Activated CD4-positive, alpha-beta memory T cell treated with anti-CD3 and anti-CD28 coated beads, Interleukin-2, amount 10 ng/mL, durations not matched to agents 7 days and 5 days (primary cell): ENCODE measurements at places on chromosomes 2 and 18. TPM values are rescaled to one million over a fixed set of nuclear protein-coding genes. Genes with fewer than 3 reads are reported as not detected.

The SCN2A gene
- total RNA-seq, result not detected

GRCh38 chr2:99940963-99941362 lies 201.4 kb downstream of the AFF3 start:
- no peaks in the 10 kb centered on the region for H3K4me1 ChIP-seq
- no peaks in the 10 kb centered on the region for H3K36me3 ChIP-seq
- H3K4me3 ChIP-seq, result no peak overlapping the region
- DNase-seq, result no peak
- no peaks in the 10 kb centered on the region for H3K27me3 ChIP-seq

GRCh38 chr2:117068371-117068770 lies 746.1 kb upstream of the DDX18 start:
- H3K36me3 ChIP-seq, result no peaks in the 10 kb centered on the region
- H3K27ac ChIP-seq, result no peak overlapping the region
- H3K4me1 ChIP-seq, result no peaks in the 10 kb centered on the region
- no peaks in the 10 kb centered on the region for H3K27me3 ChIP-seq
- DNase-seq, result no peak

GRCh38 chr2:203842373-203842772 lies 25.2 kb upstream of the CTLA4 start:
- no peak overlapping the region for H3K4me3 ChIP-seq
- H3K36me3 ChIP-seq, result peaks cover 7% of the 10 kb centered on the region
- H3K27me3 ChIP-seq, result peaks cover 2% of the 10 kb centered on the region
- H3K27ac ChIP-seq, result no peak overlapping the region
- peaks cover 30% of the 10 kb centered on the region for H3K4me1 ChIP-seq

GRCh38 chr2:76159042-76159648 lies 448.4 kb upstream of the GCFC2 start:
- H3K4me3 ChIP-seq, result no peak overlapping the region
- no peaks in the 10 kb centered on the region for H3K36me3 ChIP-seq
- H3K27ac ChIP-seq, result no peak overlapping the region

The SLC5A7 gene
- total RNA-seq, result not detected
